ENCODE measurements at places on chromosomes 3 and 15.

- DNase-seq, result no peak
Observed at GRCh38 chr15:67501836-67502461, 19.0 kb upstream of the C15orf61 start.

GRCh38 chr15:33534642-33535041, 223.9 kb downstream of the RYR3 start:
- no peak for DNase-seq

- no peak for DNase-seq
Observed at GRCh38 chr15:34018021-34018645, 20.9 kb downstream of the AVEN start.

- no peak for DNase-seq
Observed at GRCh38 chr15:59632714-59633113, 21.1 kb downstream of the GCNT3 start.

GRCh38 chr15:22981051-22981840, 1.1 kb upstream of the CYFIP1 start:
- no peak for DNase-seq

GRCh38 chr3:192482809-192483208, 244.5 kb downstream of the FGF12 start:
- DNase-seq, result no peak

- no peak for DNase-seq
Observed at GRCh38 chr15:74121039-74121438, 9.3 kb upstream of the ISLR2 start.

DNA sequence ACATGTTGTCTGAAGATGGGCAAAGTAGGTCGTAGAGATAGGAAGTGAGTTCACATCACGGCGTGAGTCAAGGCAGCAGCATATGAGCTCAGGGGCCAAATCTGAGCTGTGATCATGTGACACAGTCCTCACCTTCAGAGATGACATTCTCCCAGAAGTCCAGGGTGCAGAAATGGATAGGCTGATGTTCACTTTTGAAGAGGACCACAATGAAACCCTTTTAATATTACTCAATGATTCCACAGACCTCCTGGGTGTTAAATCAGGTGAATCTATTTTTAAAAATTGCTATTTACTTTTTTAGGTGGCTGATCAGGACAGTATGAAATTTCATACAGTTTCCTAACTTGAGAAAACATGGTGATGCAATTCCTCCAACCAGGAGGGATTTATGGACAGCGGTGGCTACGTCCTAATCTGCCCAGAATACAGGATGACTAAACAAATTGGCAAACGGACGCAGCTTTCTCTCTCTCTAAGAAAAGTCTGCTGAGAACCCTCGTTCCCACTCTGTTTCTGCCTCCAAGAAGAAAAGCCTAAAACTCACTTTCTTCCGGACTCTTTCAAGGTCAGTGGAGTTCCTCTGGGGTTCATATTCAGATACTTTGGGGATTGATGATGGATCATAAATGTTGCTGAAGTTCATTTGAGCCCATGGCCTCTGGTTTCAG, 34.4 kb downstream of the B3GNT5 start:
- DNase-seq, result peak; percentile 81

DNA sequence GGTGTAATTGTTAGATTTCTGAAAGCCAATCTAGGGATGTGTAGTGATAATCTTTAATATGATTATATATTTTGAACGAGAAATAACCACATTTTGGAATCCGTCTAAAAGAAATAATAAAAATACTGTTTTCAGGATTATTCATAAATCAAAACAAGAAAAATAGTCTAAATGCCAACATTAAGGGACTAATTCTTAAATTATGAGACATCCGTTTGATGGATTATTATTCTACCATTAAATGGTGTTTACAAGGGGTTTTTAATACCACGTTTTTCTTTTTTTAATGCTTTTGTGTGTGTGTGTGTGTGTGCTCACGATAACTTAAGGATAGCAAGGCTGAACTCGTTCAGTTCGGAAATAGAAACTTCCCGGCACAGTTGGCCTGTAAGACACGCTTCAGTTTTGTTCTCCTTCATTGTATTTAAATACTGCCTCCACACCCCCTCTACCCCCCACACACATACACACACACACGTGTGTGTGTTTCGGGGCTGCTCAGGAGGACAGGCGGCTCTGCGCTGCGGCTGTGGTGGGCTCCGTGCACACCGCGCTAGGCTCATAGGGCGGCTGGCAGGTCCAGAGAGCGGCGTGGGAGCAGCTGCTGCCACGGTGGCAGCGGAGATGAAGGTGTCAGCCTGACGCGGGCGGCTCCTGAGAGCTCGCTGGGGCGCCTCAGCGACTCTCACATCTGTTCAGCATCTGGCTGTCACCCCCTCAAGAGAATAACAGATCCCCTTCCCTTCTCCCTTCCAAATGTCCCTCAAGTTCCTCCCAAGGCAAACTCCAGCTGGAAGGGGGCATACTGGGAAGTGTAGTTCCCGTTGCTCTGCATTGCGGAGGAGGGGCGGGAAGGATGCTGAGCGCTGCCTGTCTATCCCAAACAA, 23.0 kb upstream of the ANP32A start:
- DNase-seq, result no peak

DNA sequence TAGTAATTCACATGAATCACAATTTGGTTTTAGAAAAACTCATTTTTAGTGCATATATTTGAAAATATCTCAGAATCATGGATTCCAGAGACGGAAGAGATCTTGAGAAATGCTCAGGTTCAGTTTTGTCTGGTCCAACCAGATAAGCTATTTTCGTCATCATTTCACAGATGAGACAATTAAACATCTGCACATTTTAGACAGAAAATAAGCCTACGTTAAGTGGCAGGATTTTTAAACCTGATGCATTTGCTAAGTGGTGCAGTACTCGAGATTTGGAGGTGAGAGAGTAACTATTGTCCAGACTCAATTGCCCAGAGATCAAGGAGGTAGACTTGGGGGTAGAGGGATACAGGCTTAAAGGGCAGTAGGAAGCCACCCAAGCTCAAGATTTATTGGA, 90.5 kb downstream of the CCNL1 start:
- DNase-seq, result no peak

DNA sequence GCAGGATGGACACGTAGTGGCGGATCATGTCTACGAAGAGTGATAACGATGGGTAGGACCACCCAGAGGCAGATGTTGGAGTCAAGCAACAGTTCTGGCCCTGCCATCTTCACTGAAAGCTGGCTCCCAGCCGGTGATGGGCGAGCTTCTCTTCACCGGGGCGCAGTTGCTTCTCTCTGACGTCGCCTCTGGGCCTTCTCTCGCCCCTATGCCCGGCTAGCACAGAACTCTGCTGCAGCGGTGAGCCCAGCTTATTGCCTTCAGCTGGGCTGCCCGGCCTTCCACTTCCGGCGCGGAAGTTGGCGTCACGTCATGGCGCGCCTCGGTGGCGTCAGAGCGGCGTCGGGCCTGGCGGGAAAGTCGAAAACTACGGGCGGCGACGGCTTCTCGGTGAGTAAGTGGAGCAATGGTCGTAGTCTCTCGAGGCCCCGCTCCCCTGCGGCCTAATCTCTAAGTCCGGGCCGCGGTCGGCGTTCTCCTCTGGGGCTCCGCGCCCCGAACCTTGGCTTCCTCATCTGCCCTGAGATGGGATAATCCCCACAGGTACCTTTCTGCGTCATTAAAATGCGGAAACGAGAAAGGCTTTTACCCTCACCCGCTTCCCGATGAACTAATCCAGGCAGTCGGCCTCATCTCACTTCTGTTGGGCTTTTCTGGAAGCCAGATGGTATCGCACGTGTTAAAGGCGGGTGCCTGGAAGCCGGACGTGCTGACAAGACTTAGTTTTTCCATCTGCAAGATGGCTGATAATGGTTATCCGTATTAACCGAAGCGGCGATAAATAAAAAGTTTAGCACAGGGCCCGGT, at the start of gene FANCD2:
FANCD2 (plus strand) TSS at position 354 of the 807 bp plus-strand sequence. CDS start 2,221 bp downstream, outside the sequence.
- DNase-seq, result no peak

GRCh38 chr3:186965141-186965879, 35.0 kb downstream of the ST6GAL1 start:
- no peak for DNase-seq

DNA sequence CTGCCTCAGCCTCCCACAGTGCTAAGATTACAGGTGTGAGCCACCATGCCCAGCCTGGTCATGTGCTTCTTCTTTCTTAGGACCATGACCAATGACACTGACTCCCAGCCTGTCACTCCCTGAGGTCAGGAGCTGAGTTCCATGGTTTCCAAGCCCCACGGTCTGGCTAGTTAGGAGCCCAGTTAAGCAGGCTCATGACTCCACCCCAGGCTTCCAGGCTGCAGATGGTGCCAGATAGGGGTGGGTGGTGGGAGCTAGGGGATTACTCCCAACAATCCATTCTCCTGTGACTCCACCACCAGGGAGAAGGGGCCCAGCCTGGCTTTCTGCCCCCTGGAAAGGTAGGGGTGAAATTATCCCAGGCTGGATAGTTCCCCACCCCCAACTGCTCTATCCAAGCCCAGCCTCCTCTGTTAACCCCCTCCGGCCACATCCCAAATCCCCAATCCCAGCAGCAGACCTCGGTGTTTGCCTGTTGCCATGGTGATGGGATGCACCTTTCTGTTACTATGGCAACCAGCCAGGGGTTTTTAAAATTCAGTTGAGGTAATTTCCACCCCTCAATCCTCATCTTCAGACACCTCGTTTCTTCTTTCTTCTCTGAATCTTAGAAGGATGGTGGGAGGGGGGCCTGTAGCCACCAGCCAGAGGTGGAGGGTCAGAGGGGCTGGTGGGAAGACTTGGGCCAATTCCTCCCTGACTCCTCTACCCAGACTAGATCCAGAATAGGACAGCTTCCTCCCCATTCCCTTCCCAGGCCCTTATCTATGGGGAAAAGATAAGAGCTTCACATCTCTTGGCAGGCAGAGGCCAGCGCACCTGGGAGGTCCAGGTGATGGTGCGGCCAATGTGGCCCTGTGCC, 22.5 kb upstream of the SEMA3F start:
- DNase-seq, result no peak

GRCh38 chr3:59540241-59540640, 490.4 kb upstream of the CFAP20DC start:
- peak; percentile 35 for DNase-seq

DNA sequence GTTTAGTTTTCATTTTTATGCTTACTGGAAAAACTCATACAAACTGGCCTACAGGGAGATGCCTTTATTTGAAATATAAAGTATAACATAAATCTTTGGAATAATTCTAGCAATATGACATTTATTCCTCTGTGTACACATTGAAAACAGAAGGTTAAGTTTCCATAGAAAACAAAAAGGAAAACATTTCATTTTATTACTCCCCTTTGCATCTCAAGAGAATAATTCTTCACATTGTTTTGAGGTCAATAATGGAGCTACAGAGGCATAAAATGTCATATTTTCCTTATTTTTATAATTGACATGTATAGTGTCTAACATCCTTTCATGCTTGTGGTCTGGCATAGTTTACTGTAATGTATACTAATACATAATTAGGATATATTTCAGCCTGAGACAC, 187.6 kb upstream of the AGTR1 start:
- no peak for DNase-seq

GRCh38 chr3:126083511-126083912, 412 bp downstream of the SLC41A3 start:
- no peak for DNase-seq

DNA sequence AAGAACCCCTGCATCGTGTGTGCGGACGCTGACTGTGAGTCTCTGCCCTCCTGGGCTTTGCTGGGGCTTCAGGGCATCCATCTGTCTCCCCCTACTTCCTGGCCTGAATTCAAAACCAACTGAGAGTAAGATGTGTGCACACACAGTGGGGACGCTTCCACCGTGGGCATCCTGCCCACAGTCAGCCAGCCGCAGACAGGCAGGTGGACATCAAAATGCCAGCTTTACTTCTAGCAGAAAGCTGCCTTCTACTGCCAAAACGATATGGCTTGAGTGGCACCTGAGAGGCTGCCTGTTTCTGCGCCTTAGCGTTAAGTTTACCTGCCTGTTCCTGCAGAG, 18.5 kb downstream of the ALDH1A3 start:
- DNase-seq, result no peak

DNA sequence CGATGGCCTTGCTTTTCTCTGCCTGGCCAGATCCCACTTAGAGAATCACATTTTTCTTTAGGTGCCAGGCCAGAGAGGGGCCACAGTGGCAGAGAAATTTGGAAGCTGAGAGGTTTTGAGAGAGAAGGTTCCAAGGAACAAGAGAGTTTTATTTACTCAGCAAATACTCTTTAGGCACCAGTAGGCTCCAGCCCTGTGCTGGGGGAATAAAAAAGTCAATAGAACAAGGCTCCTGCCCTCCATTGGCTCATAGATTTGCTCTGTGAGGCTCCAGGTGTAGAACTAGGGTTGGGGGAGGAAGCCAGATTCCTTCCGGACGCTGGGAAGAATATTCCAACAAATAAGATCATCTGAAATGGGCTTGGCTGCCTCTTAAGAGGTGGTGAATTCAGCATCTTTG, 59.9 kb downstream of the ST8SIA2 start:
- no peak for DNase-seq

DNA sequence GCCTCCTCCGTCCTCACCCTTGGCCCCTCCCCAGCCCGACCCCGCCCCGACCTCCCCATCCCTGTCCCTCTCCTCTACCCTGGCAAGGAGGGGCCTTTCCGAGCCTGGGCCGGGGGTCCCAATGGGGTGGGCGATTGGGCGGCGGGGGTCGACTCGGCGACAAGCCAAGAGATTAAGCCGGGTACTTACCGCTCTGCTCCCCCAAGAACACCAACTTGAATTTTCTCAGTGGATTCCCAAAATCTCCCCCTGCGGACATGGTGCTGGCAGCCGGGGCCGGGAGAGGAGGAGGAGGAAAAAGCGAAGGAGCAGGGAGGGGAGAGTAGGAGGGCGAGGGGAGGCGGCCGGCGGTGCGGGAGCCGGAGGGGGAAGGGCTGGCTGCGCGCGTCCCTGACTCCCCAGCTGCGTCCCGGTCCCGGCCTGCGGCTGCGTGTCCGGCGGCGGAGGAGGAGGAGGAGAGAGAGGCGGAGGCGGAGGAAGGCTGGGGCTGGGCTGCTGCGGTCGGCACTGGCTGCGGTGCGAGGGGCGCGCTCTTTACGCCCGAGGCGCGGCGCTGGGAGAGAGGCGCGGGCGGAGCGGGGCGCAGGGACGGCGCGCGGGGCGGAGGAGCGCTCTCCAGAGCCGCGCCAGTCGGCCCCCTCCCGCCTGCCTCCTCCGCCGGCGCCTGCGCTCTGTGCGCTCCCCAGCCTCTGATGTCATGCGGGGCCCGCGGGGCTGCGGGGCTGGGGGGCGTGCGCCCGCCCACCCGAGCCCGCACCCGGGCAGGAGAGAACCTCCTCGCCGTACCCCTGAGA, at the start of gene RAB6B:
RAB6B (minus strand) TSS at position 675 of the 794 bp plus-strand sequence; CDS start at position 259, 416 bp downstream.
- DNase-seq, result no peak

DNA sequence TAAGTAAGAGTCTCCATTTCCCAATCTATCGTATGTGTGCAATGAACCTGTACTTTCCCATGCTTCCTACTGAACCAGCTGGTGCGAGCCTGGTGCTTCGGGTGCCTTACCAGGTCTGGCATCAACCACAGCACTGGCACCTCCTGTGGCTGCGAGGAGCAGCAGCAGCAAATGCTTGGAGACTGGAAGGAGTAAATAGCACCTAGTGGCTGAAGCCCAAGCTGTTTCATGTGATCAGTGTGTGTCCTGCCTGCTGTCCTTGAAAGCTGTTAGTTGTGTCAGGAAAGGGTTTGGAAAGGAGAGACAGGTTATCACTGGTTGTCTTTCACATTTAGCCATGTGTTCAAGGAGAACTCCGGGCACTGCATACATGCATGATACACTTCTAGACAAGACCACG, 31.8 kb downstream of the PCOLCE2 start:
- no peak for DNase-seq

GRCh38 chr3:158823426-158823825, 21.6 kb downstream of the MFSD1 start:
- DNase-seq, result no peak

All from non-pigmented ciliary epithelial cell (primary cell).